Activated CD4-positive, alpha-beta T cell treated with anti-CD3 and anti-CD28 coated beads for 24 hours (primary cell): ENCODE measurements at places on chromosomes 6 and 20.

GRCh38 chr6:22110061-22110460, 186.8 kb downstream of the PRL start:
- DNase-seq, result no peak

GRCh38 chr20:11780765-11781369, 136.8 kb upstream of the BTBD3 start:
- no peak for DNase-seq

- no peak for DNase-seq
These were observed 53.6 kb upstream of the SIRPA start for GRCh38 chr20:1841554-1842140.

DNA sequence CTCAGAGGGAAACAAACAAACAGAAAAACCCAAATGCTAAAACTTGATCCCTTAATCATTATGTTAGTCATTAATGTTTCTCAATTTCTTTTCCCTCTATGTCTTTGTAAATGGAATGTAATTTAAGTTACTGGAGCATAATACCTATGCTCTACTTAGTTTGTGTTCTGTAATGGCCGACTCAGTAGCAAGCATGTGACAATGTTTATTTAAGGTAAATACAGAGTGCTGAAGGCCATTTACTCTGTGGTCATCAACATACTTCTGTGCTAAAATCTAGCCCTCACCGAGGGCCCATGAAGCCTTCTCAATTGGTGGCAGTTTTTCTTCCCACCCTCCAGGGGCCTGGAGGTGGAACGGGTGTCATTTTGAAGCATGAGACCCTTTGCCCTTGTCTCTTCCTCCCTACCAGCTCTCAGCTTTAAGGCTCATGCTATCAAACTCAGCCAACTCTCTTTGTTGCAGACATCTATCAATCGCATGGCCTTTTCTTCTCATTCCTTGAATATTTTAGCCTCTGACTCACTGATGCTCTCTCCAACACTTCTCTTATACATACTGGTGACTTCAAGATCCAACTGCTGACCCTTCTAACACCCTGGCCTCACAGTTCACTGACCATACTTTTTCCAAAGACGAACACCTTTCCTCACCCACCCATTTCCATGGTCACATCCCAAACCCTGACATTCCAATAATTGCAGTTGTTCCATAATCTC, 48.2 kb downstream of the STX7 start:
- DNase-seq, result no peak

DNA sequence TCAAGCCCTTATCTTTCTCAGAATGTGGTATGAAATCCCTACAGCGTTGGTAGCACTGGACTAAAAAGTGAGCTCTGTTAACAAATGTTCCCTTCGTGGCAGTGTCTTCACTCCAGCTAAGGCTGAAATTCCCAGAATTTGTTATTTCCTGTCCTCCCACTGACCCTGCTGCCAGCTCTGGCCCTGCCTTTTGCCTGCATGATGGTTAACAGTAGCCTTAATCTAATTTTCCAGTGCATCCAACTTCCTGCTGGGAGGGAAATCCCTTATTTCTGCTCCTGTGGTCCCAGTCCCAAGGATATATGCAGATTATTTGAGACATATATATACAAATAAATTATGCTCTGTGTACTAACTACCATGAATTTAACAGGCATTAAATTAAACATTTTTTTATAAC, 157.2 kb upstream of the CARMIL1 start:
- no peak for DNase-seq

DNA sequence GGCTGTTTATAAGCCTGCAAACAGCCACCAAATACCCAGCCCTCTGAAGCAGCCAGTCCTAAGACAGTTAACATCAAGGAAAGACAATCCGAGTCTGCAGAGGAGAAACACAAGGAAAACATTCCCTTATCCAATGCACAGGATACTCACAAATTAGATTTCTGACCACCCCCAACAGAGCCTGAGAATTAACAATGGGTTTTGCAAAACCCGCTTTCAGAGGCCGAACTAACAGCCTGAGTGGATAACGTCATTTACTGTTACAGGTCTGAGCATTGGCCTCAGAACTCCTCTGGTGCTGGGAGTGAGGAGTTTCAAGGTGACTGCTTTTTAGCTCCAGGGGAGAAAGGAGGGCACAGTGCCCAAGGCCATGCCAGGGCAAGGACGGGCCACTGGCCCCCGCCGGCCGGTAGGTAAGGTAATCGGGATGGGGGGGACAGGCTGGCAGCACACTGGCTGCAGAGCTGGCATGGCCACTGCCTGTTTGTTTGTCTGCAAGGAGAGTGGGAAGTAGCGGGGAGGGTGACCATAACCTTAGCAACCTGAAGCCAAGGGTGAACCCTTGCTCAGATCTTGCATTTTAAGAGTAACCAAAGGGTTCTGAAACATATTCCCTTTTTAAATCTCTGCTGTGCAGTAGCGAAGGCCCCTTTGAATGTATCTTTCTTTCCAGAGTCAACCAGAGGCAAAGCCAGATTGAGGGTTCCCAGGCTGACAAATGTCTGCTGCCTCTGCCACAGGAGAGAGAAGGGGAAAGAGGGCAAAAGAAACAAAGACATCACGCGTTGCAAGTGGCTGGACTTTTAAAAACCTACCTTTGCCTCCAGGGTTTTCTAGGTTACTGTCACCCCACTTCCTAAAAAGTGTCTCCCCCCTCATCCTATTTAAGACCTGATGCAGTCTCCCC, 3.9 kb downstream of the ZMYND8 start:
- DNase-seq, result no peak

- DNase-seq, result no peak
These were observed 474 bp downstream of the RBM38 start for GRCh38 chr20:57391439-57392301.

DNA sequence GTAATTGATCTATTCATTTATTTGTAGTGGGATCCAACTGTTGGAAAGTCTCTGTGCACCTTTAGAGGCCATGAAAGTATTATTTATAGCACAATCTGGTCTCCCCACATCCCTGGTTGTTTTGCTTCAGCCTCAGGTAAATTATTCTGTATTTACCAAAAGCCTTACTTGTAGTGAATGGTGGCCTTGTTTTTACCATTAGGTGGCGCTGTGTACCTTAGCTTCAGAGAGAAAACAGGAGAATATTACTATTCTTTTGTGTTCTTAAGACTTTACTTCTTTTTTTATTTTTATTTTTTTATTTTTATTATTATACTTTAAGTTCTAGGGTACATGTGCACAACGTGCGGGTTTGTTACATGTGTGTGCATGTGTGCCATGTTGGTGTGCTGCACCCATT, 23.7 kb downstream of the PEX7 start:
- peak; percentile 4 for DNase-seq

- no peak for DNase-seq
These were observed 30.8 kb downstream of the GNAS start for GRCh38 chr20:58883241-58883691.

DNA sequence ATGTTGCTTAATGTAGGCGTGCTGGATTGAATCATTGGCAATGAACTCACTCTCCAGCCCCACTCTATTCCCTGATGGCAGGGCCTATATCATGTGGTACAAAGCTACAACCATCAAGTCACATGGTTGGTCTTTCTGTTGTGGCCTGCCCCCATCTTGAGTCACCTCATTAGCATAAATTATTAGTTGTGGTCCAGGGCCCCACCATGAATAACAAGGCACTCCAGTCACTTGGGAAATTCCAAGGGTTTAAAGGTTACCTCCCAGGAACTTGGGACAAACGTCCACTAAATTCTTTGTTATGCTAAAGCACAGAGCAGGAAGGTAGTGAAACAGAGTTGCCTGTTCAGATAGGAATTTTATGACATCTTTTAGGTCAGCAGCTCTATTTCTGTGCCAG, 193.7 kb downstream of the SLC35F1 start:
- DNase-seq, result no peak

DNA sequence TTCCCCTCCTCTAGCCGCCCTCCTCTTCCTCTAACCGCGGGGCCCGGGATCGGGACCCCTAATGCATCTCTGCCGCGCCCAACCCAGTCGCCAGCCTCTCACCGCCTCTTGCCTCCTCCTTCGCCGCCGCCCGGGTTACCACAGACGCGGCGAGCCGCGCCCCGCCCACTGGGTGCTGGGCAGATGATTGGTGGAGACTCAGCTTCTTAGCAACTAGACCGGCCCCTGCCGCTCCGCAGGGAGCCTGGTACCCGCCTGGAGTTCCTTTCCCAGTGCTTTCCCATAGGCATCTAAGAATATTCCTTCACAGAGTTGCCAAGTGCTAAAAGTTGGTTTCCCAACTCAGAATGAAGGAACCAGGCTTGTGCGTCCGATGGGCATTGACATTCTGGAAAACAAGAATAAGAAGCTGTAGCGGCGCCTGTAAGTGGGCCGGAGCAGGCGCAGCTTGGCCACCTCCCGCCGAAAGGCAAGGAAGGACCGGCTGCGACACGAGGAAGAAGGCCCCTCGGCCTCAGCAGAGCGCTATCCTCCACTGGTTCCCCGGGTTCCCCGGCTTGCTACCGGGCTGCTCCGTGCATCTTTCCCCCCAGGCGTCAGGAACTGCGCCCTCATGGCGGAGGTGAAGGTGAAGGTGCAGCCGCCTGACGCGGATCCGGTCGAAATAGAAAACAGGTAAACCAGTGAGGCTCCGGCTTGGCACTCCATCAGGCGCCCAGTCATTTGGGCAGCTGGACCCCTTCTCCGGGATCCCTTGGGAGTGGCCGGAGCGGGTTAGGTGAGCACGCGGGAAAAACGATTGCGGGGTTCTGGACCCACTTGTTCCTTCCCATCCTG, at the start of the genes DZANK1 and POLR3F:
Gene DZANK1 (minus strand): TSS at position 137 of the 837 bp plus-strand sequence. CDS start 1,672 bp downstream, outside the sequence.
Gene POLR3F (plus strand): TSS at position 497 of the 837 bp plus-strand sequence. CDS start 117 bp downstream, at position 614.
- peak; percentile 88 for DNase-seq

GRCh38 chr6:100850174-100850573, 31.0 kb downstream of the ASCC3 start:
- no peak for DNase-seq

- DNase-seq, result no peak
These were observed 21.3 kb downstream of the MTFR2 start for GRCh38 chr6:136228814-136229213.

DNA sequence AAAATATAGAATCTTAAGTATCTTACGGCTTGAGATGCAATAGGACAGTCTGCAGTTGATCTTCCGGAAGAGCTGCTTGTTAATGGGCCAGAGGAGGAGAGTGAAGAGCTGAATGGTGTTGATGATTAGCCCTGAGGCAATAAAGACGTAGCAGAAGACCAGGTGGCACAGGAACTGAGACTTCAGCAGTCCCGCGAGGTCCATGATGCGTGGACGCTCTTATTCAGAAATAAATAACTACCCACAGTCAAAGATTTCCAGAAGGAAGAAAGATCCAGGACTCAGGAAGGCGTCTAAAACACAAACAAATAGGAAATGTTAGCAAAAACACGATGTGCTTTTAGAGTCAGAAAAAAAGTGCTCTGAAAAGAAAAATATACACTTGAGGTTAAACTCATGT, 41.9 kb downstream of the AGPAT4 start:
- no peak for DNase-seq

DNA sequence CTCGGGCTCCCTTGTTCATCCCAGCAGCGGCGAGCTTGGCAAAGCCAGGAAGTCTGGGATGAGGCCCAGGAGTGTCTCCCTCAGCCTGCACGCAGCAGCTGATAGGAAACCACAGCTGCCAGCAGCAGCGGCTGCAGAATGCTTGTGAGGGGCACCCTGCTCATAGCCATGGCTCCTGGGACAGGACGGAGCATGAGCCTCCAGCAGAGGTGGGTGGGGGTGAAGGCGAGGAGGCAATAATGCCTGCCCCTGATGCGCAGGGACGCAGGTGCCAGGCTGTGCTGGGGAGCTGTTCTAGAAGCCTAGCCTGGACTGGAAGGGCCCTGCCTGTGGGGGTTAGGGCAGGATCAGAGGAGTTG, 157.9 kb downstream of the CD83 start:
- DNase-seq, result no peak

DNA sequence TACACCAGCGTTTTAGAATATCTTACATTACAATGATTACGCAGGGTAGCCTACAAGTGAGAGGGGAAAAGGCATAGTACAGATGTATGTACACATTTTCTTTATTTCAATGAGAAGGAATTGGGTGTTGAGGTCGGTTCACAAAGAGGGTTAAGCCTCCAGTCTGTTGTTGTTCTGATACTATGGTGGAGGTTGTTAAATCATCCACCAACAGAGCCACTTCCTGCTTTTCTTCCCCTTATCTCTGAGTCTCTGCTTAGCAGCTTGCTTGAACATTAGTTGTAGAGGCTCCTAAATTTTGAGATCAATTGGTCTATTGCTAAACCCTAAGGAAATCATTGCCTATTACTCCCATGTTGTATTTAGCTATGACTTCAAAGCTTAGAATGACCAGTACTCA, 7.3 kb downstream of the RGS17 start:
- no peak for DNase-seq

DNA sequence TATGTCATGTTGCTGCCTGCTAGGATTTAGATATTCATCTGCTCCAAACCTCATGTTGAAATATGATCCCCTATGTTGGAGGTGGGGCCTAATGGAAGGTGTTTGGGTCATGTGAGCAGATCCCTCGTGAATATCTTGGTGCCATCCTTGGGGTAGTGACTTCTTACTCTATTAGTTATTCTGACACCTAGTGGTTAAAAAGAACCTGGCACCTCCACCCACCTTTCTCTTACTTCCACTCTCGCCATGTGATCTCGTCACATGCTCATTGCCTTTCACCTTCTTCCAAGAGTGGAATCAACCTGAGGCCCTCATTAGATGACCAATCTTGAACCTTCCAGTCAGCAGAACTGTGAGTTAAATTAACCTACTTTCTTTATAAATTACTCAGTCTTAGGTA, 549.4 kb upstream of the SYNCRIP start:
- no peak for DNase-seq

DNA sequence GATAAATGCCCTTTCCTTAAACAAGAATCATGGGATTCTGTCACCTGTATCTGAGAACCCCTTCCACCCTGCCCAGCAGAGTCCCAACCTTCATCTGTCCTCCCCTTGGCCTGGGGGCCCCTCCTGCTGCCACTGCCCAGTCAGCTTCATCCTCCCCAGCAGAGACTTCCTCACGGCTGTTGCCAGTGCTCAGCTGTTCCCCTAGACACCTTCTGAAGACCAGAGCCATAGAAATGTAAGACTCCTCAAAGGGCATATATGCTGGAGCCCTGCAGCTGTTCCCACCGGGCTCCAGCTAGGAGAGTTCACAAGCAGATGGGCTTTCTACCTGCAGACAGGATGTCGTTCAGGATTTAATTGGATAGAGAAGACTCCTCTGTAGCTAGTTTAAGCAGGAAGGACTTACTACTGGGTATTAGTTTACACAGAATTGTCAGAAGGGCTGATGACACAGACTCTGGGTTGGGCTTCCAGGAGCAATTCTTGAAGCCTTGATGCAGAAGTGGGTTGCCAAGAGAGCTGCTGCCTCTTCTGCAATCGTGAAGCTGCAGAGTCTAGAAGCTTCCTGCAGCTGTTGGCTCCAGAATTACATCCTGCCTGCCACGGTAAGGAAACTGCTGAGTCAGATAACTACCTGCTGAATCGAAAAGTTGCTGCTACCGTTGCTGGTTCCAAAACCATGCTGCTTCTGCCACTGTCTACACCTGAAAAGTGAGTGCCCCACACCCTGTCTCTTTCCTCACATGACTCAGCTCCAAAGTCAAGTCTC, 57.1 kb upstream of the MLN start:
- no peak for DNase-seq

GRCh38 chr6:75377386-75377785, 92.8 kb upstream of the TMEM30A start:
- DNase-seq, result no peak

DNA sequence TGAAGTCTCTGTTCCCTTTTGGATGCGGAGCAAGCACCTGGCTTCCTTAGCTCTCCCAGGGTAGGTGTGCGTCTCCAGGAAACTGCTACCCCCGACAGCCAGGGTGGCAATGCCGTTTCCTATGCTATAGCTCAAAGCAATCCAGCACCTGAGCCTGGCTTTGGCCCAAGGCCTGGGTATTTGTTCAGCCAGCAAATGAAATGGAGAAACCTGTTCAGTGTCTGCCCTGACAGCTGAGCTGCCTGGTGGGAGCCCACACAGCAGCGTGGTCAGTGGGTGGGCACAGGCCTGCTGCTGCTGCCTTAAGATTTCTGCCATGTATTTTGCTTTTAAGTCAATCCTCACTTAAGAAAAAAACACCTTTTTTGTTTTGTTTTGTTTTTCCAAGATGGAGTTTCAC, 13.7 kb downstream of the SPATA2 start:
- no peak for DNase-seq
